ENCODE measurements at places on chromosomes 11 and 22. TPM values are rescaled to one million over a fixed set of nuclear protein-coding genes. Genes with fewer than 3 reads are reported as not detected.
A peak's percentile ranks its signal among the peaks of the same experiment; 100 is the strongest.

The OMP gene
- 9.6 TPM for total RNA-seq

The RNF26 gene
- total RNA-seq, result 23.1 TPM

The JRKL gene
- total RNA-seq, result 12.2 TPM

- DNase-seq, result no peak
Measured at GRCh38 chr11:63042596-63042995, 27.0 kb upstream of the SLC22A8 start.

DNA sequence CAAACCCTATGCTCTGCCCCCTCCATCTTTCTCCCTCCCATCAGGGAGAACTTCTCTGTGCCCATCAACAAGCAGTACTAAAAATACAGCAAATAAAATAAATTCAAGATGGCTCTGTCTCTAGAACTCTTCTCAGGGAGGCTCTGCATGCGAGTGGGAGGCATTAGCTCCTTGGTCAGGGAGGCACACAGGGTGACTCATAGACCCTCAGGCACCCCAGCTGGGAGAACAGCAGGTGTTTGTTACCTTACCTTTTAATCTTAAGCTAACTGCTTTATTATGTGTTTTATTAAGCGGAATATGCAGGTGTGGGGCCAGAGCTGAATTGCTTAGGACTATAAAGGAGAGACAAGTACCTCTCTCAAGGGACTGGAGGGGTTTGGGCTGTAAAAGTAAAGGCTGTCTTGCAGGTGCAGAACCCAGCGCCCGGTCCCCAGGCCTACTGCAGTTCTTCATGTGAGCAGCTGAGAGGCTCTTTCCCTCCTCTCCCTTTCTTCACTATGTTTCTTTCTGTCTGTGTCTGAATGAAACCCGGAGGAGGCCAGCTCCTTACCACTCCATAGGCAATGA lies 20.8 kb downstream of the CSNK2A3 start:
- no peak for DNase-seq

DNA sequence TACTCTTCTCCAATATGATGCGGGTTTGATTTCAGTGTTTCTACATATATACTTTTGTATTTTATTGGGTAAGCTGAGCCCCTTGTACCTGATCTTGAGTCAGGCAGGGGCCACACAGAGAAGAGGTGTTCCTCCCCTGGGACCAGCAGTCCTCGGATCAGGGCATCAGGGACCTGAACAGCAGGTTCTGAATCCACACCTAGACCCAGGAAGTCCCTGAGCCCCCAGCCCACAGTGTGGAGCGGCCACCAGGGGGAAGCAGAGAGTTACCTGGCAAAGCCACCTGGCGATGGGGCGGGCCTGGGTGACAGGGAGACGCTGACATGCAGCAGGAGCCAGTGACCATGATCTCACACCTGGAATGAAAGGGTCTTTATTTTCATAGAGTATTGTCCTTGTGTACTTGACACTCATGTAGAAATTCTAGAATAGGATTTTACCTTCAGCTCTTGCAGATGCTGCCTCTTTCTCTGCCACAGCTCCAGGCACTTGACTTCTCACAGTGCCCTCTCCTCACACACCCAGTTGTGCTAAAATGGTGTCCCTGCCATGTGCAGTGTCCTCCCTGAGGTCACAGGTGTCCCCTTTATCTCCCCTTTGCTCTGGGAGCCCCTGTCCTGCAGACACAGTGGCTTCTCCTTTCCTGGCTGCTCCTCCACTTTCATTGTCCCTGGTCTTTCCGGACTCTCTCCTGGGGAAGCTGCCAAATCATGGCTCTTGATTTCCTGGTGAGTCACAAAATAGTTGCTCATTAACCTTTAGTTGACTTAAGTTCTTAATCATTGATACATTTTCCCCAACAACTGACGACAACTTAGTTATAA lies 48.5 kb downstream of the GGTLC2 start:
- DNase-seq, result peak; percentile 67

DNA sequence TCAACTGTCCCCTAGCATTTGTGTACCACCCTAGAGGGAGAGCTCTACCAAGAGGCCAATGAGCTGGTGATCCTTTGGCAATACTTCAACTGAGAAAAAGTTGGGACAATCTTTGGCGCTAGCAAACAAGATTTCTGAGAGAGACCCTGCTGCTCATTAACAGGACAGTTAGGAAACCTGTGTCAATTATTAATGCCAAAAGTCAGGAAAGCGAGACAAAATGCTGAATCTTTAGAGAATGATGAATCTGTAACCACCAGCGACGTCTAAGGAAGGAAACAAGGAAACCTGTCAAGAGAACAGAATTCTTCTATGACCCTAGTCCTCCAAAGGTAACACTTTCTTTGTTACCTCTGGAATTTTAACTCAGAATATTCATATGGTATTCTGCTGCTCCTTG lies 19.9 kb downstream of the LARGE2 start:
- no peak for DNase-seq

DNA sequence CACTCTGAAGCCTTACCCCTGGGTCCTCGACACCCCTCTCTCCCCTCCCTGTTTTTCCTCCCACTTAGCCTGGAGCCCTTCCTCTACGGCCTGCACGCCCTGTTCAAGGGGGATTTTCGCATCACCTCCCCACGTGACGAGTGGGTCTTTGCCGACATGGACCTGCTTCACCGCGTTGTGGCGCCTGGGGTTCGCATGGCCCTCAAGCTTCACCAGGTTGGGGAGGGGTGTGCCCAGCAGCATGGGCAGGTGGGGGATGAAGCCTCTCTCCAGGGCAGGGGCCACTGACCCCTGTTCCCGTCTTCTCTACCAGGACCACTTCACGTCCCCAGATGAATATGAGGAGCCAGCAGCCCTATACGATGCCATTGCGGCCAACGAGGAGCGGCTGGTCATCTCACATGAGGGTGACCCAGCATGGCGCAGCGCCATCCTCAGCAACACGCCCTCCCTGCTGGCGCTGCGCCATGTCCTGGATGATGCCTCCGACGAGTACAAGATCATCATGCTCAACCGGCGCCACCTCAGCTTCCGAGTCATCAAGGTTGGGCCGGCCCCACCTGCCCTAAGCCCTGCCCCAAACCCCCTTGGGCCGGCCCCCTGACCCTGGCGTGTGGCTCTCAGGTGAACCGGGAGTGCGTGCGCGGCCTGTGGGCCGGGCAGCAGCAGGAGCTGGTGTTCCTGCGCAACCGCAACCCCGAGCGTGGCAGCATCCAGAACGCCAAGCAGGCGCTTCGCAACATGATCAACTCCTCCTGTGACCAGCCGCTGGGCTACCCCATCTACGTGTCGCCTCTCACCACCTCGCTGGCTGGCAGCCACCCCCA lies 2.8 kb upstream of the SIPA1 start:
- DNase-seq, result no peak

- DNase-seq, result no peak
Measured at GRCh38 chr11:114892381-114893197, 214.3 kb downstream of the NXPE2 start.

Measured in ureter (tissue), 1 donor.